ENCODE measurements at places on chromosomes 12 and 14. TPM values are rescaled to one million over a fixed set of nuclear protein-coding genes. Genes with fewer than 3 reads are reported as not detected.

CRIP1 gene
- 39.0 TPM for total RNA-seq

GRCh38 chr12:5514545-5514944 lies 82.6 kb downstream of the NTF3 start:
- no peak for DNase-seq

GRCh38 chr12:9043766-9044165 lies 54.4 kb downstream of the KLRG1 start:
- no peak for DNase-seq

GRCh38 chr14:57732463-57733285 lies 133.2 kb downstream of the SLC35F4 start:
- no peak for DNase-seq

- no peak for DNase-seq
Observed at GRCh38 chr14:33938131-33938949, 12.5 kb downstream of the EGLN3 start.

DNA sequence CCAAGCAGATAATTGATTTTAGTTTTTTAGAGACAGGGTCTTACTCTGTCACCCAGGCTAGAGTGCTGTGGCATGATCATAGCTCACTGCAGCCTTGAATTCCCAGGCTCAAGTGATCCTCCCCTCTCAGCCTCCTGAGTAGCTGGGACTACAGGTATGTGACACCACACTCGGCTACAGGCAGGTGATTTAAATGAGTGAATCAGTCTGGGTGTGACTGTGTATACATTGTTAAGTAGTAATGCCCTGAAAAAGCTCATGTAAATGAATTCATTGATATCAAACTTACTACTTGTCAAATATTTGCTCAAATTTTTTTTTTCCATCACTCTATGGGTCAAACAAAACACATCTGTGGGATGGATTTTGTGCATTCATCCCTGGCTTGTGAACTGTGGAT lies 6.3 kb upstream of the USP44 start:
- DNase-seq: no peak

DNA sequence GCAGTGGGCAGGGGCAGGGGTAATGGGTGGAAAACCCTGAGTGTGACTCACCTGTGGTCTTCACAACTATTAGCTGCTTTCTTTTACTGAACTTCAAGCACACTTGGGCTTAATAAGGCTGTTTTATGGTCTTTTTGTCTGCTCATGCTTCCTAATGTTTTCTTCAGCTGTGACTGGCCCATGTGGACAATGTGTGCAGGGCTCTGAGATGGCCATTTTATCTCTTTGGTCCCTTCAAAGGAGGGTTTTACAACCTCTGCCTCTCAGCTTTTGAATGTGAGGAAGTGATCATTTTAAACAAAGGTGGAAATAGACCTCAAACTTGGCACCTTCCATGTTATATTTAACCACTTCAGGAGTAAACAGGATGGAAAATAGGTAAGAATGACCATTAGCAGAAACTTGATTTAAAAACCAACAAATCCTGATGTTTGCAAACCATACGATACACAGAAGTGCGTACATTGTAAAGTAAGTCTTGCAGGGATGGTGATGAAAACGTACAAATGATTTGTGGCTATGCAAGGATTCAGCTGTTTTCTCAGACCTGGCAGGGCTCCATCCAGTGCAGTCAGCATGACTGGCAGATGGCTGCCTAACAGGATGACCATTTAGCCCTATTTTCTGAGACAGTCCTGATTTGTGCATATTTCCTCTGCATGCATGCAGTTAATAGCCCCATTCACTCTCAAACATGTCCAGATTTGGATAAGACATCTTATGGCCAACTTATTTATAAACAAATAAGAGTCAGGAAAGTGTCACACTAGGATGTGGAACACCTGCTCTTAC lies 103.2 kb downstream of the SLC38A4 start:
- no peak for DNase-seq

GRCh38 chr12:111758120-111758561 lies 8.6 kb upstream of the ALDH2 start:
- no peak for DNase-seq

Measured in natural killer cell treated with Interleukin-12 subunit alpha and Interleukin-12 subunit beta and Interleukin-15 and Interleukin-18, amount 100 ng/mL, for 72 hours (primary cell).